Aortic smooth muscle cell (primary cell): ENCODE measurements at places on chromosomes 13 and 19. TPM values are rescaled to one million over a fixed set of nuclear protein-coding genes. Genes with fewer than 3 reads are reported as not detected.

NDUFS7 gene
- total RNA-seq: 51.2 and 51.9 TPM in 2 replicates

C13orf42 gene
- total RNA-seq: not detected in 2 replicates

BIVM gene
- 14.9 and 22.0 TPM in 2 replicates for total RNA-seq

CGB8 gene
- not detected in 2 replicates for total RNA-seq

ADGRE1 gene
- total RNA-seq: not detected in 2 replicates

SYNGR4 gene
- not detected in 2 replicates for total RNA-seq
